Keratinocyte (primary cell): ENCODE measurements at places on chromosomes 2 and 18. TPM values are rescaled to one million over a fixed set of nuclear protein-coding genes. Genes with fewer than 3 reads are reported as not detected.

DNA sequence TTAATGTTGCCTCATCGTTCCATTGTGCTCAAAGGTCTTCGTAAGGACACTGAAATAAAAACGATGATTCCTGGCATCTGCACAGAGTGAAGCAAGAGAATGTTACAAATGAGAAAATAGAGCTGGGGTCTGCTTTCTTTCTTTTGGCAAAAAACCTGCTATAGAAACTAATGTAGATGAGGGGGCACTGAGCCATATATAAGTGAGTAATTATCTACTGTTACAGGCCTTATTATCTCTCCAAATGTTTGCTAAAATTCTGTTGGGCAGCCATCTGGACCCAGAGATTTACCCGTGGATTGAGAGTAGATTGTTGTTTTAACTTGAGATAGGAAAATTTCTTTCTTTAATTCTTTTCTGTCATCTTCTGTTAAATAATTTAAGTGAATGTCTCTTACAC lies 472.5 kb upstream of the PIK3C3 start:
- no peaks in the 10 kb centered on the region for H3K4me1 ChIP-seq
- H3K36me3 ChIP-seq = no peaks in the 10 kb centered on the region
- H3K4me3 ChIP-seq = no peak overlapping the region
- H3K27me3 ChIP-seq = no peaks in the 10 kb centered on the region
- H3K27ac ChIP-seq = no peak overlapping the region

CTIF gene
- 13.6 to 21.9 TPM (median 15.0 TPM) in 3 replicates for polyA plus RNA-seq

DNA sequence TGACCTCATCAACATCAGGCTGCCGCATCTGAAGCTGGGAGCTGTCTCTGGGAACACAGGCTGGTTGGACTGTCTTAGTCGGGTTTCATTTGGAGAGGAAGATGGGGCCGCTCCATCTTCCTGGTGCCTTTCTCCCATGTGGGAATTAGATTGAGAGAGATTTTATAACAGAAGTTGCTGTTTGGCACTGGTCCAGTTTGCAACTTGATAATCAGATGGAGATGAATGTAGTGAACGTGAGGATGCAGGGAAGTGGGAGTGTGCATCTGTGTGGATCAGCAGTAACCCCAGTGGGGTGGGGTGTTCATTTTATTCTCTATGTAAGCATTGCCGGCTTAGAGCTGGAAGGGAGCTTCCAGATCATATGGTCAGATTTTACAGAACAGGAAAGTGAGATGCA lies 250.9 kb downstream of the DCDC2C start:
- H3K4me1 ChIP-seq = no peaks in the 10 kb centered on the region
- H3K27ac ChIP-seq = no peak overlapping the region
- no peaks in the 10 kb centered on the region for H3K36me3 ChIP-seq
- H3K27me3 ChIP-seq = no peaks in the 10 kb centered on the region

DNA sequence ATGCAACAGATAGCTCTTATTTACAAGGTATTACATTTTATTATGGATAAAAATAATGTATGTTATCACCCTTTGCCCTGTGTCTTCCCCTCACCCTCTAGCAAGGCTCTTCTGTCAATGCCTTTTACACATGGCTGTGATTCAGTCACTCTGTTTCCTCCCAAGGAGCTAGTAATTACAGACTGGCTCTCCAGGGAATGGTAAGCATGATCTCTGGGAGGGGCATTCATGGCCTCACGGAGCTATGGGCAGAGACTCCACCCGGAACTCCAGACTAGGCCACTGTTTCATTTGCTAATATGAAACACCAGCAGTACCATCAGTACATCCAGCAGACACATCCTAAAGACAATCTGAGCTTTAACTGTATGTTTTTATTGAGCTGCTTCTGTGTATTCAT lies 410.9 kb upstream of the CYRIA start:
- H3K27me3 ChIP-seq = no peaks in the 10 kb centered on the region
- no peaks in the 10 kb centered on the region for H3K4me1 ChIP-seq
- H3K27ac ChIP-seq = no peak overlapping the region
- no peak for DNase-seq

GRCh38 chr2:24818721-24819167 lies 25.5 kb downstream of the CENPO start:
- DNase-seq = no peak
- no peaks in the 10 kb centered on the region for H3K27me3 ChIP-seq

DNA sequence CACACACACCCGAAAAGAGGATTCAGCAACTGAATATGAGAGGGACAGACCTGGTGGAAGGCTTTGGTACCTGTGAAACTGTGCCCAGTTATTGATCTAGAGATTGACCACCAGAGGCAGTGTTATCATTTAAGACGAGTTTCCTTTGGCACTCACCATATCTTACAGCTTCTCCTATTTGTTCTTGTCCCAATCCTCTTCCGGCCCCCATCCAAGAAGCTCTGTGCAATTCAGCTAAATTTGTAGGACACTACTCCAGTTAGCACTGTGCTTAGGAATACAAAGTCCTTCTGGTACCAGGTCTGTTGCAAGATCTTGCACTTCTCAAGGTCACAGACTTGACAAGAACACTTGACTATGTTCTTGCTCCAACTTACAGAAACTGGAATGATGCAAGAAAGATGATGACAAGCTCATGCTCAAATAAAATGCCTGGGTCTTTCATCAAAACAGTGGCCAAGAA lies 177.7 kb downstream of the TMEM247 start:
- H3K27ac ChIP-seq = no peak overlapping the region
- H3K4me3 ChIP-seq = no peak overlapping the region
- H3K4me1 ChIP-seq = peaks cover 6% of the 10 kb centered on the region
- no peak for DNase-seq
- peaks cover 20% of the 10 kb centered on the region for H3K27me3 ChIP-seq
- H3K36me3 ChIP-seq = no peaks in the 10 kb centered on the region

- H3K27me3 ChIP-seq = no peaks in the 10 kb centered on the region
- DNase-seq = no peak
- peak overlapping the region; percentile 28 for H3K27ac ChIP-seq
- no peaks in the 10 kb centered on the region for H3K36me3 ChIP-seq
- H3K4me1 ChIP-seq = no peaks in the 10 kb centered on the region
- no peak overlapping the region for H3K4me3 ChIP-seq
Observed at GRCh38 chr2:62774555-62775366, 69.2 kb downstream of the EHBP1 start.

DNA sequence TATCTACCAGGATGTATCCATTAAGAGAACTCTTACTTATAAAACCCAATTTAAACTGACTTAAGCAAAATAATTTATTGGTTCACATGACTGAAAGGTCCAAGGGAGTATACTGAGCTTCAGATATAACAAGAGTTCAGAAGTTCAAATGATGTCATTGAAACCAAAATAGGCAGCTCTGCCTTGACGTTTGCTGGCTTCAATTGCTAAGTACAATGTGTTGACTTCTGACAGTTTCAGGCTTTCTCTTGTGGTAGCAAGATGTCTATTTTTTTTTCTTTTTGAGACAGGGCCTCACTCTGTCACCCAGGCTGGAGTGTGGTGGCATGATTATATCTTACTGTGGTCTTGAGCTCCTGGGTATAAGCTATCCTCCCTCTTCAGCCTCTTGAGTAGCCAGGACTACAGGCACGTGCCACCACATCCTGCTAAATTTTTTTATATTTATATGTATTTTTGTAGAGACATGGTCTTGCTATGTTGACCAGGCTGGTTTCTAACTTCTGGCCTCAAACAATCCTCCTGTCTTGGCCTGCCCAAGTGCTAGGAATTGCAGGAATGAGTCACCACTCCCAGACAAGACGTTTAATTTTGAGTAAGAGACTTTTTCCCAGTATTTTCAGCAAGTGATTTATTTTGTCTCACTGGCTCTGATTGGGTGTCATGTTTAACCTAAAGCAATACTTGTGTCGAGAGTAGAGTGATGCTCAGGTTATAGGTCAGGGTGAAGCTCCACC lies 184.8 kb downstream of the NR4A2 start:
- H3K36me3 ChIP-seq = no peaks in the 10 kb centered on the region
- peak overlapping the region; percentile 42 for H3K27ac ChIP-seq
- peaks cover 8% of the 10 kb centered on the region for H3K4me1 ChIP-seq
- H3K27me3 ChIP-seq = no peaks in the 10 kb centered on the region

MYOM1 gene
- 0.01 to 0.22 TPM (median 0.03 TPM) in 3 replicates for polyA plus RNA-seq

- DNase-seq = no peak
- H3K27me3 ChIP-seq = no peaks in the 10 kb centered on the region
- H3K4me3 ChIP-seq = no peak overlapping the region
- no peaks in the 10 kb centered on the region for H3K36me3 ChIP-seq
- H3K27ac ChIP-seq = no peak overlapping the region
Observed at GRCh38 chr2:8103085-8103708, 578.7 kb upstream of the ID2 start.

DNA sequence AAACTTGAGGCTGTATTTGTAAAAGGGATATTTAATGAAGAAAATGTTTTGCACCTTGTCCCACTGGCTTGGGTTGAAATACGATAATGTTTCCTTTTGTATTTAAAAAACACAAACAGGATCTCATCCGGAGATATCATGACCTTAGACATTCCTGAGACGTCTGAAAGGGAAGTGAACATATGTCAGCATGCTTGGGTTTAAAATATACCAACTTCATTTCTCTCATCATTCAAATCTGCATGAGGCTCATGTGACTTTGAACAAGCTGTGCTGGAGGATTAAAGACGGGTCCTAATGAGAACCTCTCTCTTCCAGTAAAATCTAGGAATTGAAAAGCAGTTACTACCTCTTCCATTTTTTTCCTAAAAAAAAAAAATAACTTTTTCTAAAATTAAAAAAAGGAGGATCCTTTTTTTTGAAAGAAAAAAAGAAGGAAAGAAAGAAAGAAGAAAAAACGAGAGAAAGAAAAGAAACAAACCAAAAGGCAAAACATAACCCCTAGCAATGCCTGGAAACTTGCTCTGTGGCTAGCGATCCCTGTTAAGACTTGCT lies 106.8 kb upstream of the ZFP36L2 start:
- H3K4me1 ChIP-seq = peaks cover 18% of the 10 kb centered on the region
- no peak for DNase-seq
- H3K36me3 ChIP-seq = peaks cover 4% of the 10 kb centered on the region
- H3K27ac ChIP-seq = peak overlapping the region; percentile 59
- H3K4me3 ChIP-seq = no peak overlapping the region
